Subcutaneous preadipocyte (primary cell): ENCODE measurements at places on chromosomes 11 and 22. TPM values are rescaled to one million over a fixed set of nuclear protein-coding genes. Genes with fewer than 3 reads are reported as not detected.

ANO1 gene
- not detected in 2 replicates for total RNA-seq

SEPTIN5 gene
- total RNA-seq, result 7.0 and 9.6 TPM in 2 replicates

OR51B4 gene
- total RNA-seq, result not detected in 2 replicates

APOBEC3B gene
- 3.9 and 5.5 TPM in 2 replicates for total RNA-seq

IL18BP gene
- 2.2 and 3.5 TPM in 2 replicates for total RNA-seq

NFAM1 gene
- total RNA-seq, result not detected in 2 replicates

MMP27 gene
- total RNA-seq, result under 0.01 TPM in 1 of 2 replicates, not detected in the other

LRRN4CL gene
- 16.4 and 38.2 TPM in 2 replicates for total RNA-seq
